ENCODE measurements at places on chromosomes 7 and 10. TPM values are rescaled to one million over a fixed set of nuclear protein-coding genes. Genes with fewer than 3 reads are reported as not detected.

SUFU gene
- 2.8 TPM for total RNA-seq

GRCh38 chr7:7159063-7159658 lies 23.2 kb upstream of the C1GALT1 start:
- H3K27me3 ChIP-seq = no peaks in the 10 kb centered on the region
- H3K4me1 ChIP-seq = no peaks in the 10 kb centered on the region
- H3K27ac ChIP-seq = no peak overlapping the region
- no peaks in the 10 kb centered on the region for H3K36me3 ChIP-seq

DNA sequence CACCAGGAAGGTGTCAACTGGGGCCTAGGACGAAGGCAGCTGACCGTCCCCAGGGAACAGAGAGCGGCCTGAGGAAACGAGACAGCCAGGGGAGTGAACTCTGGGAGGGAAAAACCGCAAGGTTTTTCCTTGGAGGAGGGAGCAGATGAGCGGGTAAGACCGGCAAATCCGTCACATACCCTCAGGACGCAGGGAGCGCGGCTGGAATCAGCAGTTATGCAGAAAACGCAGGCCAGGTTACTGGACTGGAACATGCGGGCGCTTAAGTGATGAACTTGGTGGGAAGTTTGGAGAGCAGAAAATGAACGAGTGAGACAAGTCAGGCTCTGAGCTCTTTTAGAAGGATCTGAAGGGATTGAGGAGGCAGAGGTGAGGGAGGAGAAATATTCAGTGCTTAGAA lies 76.7 kb downstream of the BMS1 start:
- no peaks in the 10 kb centered on the region for H3K4me1 ChIP-seq
- H3K27ac ChIP-seq = no peak overlapping the region
- no peaks in the 10 kb centered on the region for H3K27me3 ChIP-seq
- DNase-seq = no peak
- no peak overlapping the region for H3K4me3 ChIP-seq
- H3K36me3 ChIP-seq = no peaks in the 10 kb centered on the region

- H3K4me1 ChIP-seq = no peaks in the 10 kb centered on the region
- no peak overlapping the region for H3K27ac ChIP-seq
- no peaks in the 10 kb centered on the region for H3K27me3 ChIP-seq
- DNase-seq = no peak
Measured at GRCh38 chr10:12890958-12891357, 110.6 kb downstream of the CCDC3 start.

- H3K4me1 ChIP-seq = no peaks in the 10 kb centered on the region
- no peak overlapping the region for H3K27ac ChIP-seq
- no peak overlapping the region for H3K4me3 ChIP-seq
- DNase-seq = no peak
Measured at GRCh38 chr10:132202070-132202970, 15.6 kb downstream of the DPYSL4 start.

All from uterus (tissue), 4 donors.